Left cardiac atrium (tissue), 4 donors: ENCODE measurements at places on chromosomes 7 and 10.

- DNase-seq: no peak
Observed at GRCh38 chr10:92068900-92069299, 145.3 kb downstream of the BTAF1 start.

- no peak for DNase-seq
Observed at GRCh38 chr10:94879214-94879613, 59.2 kb upstream of the CYP2C9 start.

- no peak for DNase-seq
Observed at GRCh38 chr10:121167534-121168243, 316.5 kb downstream of the WDR11 start.

GRCh38 chr7:152759949-152760853 is 649 bp downstream of the ACTR3B start:
- peak; percentile 40 for DNase-seq

DNA sequence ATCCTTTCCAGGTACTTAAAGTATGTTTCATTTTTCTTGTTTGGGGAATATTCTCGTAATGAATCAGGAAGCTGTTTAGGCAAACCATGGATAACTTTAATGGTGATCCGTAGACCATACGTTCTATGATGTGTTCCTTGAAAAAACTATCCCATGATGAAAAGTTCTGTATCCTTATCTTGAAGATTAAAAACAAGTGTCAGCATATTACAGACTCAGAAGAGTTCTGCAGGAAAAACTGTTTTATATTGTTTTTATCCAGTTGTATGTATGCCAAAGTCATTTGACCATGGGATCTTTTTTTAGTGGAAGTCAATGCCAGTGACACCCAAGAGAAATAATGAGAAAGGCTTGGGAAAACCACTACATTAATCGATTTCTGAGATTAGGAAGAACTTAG is 52.0 kb downstream of the DLD start:
- DNase-seq: no peak

DNA sequence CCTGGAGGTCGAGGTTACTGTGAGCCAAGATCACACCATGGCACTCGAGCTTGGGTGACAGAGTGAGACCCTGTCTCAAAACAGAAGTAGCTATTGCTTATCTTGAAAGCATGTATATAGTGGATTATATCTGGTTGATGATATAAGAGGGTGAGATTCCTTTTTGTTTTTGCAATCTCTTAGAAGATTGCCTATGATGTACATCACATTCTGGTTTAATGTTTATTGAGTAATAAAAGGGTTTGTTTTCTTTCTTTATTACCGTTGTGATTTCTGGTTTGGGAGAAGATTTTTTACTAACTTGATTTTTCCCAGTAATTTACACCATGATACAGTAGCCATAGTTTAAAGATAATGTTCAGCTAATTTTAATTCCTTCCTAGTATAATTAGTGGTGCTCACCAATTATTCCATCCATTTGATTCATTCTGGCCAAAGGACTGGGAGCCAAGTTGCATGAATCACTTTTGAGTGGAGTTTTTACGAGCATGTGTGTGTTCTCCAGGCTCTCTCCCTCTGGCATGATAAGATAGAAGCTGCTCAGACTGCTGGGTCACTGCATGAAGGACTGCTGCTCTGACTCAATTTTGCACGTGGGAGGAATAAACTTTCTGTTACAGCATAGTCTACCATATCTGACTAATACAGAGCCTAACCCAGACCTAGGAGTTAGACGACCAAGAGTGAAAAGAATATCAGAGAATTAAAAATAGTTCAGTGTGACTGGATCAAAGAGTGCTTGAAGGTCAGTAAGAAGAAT is 13.5 kb upstream of the TSPAN13 start:
- DNase-seq: peak; percentile 61

DNA sequence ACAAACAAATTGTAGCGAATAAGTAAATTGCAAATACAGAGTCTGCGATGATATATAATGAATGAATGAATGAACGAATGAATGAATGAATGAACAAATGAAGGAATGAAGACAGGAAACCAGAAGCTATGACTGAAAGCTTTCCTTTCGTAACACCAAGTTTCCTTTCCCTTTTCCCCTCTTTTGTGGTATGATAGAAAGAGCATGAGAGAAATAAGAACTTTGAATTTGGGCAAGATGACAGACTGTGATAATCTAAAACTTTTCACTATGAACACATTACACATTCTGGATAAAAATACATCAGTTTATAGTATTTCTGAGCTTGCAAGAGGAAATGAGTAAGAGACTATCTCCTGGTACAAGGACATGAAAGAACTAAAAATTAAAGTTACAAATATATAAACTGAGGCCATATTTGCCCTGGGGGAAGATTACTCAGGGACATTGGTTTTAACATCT is 8.4 kb upstream of the UCN3 start:
- DNase-seq: no peak

DNA sequence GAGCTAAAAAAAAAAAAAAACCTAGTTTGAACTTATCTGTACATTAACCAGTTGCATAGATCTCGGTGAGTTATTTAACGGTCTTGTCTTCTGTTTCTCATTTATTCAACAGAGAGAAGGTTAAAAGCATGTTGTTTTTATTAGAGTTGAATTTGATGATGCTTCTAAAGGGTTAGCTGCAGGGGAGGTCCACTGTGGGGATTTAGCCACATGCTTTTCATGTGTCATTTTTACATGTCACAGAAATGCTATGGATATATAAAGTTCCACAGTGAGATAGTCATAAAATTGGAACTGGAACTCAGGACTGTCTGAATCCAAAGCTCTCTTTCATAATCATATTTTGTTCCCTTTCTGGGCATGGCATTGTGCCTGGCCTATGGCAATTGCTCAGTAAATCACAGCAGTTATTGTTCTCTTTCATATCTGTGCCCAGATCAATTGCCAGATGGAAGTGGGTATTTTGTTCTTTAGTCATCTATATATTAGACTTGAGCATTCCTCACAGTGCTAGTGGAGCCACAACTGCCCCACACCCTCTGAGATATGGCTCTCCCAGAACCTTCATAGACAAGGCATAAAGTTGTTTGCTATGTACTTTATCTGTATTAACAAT is 578.8 kb downstream of the NRG3 start:
- no peak for DNase-seq
